Stimulated activated CD4-positive, alpha-beta T cell treated with anti-CD3 and anti-CD28 coated beads, Interleukin-1b, Interleukin-23, amount 100 ng/mL, for 1 hour (primary cell): ENCODE measurements at places on chromosomes 1 and 21.

GRCh38 chr1:89203166-89203565 is 4.4 kb upstream of the GBP4 start:
- DNase-seq, result no peak

DNA sequence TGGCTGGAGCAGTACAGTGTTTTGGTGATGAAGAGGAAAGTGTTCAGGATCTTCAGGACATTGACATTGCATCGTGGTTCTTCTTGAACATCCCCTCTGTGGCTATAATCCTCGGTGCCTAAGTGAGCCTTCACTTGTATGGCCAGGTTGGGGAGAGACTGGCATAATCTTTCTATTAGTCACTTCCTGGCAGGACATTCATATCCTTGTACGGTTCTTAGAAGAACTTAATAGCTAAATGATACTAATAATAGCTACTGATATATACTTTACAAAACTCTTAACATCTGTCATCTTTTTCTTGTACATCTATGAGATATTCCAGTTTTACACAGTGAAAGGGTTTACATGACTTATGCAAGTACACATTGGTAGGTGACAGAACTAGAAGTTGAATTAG is 35.8 kb downstream of the CELF3 start:
- no peak for DNase-seq

- DNase-seq, result no peak
These were observed 50.5 kb upstream of the GFI1 start for GRCh38 chr1:92536980-92537884.

DNA sequence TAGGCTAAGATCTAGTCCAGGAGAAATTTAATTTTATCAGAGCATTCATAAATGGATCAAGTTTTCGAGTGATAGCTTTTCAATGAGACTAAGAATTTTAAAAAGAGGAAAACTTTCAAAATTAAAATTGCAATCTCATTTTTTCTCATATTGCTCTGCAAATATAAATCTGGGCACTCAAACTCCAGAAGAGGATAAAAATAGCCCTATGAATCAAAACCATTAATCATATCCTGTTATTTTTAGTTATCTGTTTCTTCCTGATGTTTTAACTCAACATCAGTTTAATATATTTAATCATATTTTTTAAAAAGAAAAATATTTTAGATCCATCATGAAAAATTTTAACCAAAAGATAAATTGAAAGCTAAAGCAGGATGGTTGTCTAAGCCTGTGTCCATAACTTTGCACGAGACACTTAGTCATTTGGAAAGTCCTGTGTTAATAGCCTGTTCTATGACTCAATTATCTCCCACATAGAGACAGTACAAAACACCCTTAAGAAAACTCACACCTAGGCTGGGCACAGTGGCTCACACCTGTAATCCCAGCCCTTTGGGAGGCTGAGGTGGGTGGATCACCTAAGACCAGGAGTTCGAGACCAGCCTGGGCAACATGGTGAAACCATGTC is 17.1 kb upstream of the PRRC2C start:
- no peak for DNase-seq

GRCh38 chr21:43575473-43575844 is 83.8 kb downstream of the HSF2BP start:
- DNase-seq, result no peak

DNA sequence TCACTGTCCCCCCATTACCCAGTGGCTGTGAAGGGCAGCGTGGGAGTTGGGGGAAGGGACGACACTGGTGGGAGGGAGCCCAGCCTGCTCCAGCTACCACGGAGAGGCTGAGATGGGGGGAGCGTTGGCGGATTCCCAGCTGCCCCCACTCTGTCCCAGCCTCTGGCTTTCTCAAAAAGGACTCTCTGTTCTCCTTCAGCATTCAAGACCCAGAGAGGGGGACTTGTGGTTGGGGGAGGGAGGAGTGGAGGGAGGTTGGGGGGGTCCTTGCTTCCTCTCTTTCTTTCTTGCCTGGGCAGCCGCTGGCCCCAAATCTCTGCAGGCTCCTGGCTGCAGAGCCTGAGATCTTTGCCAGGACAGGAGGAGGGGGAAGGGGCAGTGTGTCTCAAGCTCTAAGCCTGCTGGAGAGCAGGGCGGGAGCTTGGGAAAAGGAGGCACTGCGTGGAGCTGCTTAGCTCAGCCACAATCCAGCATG is 2.2 kb downstream of the ATP1A2 start:
- DNase-seq, result no peak
